Fibroblast of lung (primary cell): ENCODE measurements at places on chromosomes 7 and 10.
A peak's percentile ranks its signal among the peaks of the same experiment; 100 is the strongest.

GRCh38 chr7:8152489-8153192 is 109.3 kb downstream of the ICA1 start:
- no peak for DNase-seq

GRCh38 chr7:29562307-29562706 is 1.3 kb upstream of the PRR15 start:
- no peak for DNase-seq

DNA sequence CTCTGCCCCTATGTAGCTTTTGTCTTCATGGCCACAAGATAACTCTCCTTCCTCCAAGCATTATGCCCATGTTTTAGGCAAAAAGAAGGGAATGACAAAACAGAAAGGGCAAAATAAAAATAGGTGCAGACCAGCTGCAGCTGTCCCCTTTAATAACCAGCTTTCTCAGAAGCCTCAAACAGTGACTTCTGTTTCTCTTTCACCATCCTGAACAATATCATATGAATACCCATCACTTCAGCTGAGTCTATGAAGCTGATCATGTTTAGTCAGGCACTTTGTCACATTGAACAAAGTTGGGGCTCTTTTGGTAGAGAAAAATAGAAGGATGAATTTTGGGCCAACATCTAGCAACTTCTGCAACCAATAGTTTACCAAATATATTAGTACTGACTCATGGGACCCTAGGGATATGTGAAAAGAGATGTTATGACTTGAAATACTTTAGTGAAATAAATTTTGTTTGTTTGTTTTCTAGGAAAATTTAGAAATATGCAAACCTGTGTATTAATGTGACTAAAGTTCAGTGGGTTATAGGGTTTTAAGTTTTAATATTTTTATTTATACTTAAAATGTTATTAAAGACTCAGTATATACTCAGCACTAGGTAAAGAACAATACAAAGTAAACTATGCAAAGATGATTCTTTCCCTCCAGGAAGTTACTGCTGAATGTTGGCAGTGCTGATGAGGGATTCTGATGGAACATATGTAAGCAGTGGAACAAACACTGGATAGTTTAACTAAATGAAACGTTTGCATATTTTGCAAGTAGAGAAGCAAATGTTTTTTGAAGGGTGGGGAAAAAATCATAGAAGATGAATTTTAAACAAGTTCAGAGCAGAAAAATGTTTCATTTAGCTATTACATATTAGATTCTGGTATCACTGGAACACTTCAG is 133.7 kb downstream of the FOXP2 start:
- DNase-seq = no peak

DNA sequence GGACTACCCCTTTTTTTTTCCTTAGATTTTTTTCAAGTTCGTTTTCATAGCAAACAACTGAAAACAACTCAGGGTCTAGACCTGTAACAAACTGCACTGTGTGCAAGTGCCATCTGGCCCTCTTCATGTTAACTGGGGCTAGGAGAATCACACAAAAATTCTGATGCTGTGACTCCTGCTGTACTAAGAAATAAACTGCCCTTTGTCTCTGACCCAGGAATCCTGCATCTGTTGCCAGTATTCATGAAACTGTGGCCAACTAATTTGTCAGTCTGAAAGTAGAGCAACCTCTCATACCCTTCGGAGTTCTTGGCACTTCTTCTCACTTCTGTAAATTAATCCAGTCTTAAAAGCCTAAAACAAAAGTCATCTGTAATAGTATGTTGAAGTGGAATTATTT is 218.4 kb upstream of the PCDH15 start:
- peak; percentile 63 for DNase-seq

- no peak for DNase-seq
Measured at GRCh38 chr10:88212069-88212468, 348.6 kb downstream of the PTEN start.

- peak; percentile 6 for DNase-seq
Measured at GRCh38 chr10:62503872-62504271, 129.7 kb downstream of the ZNF365 start.

- no peak for DNase-seq
Measured at GRCh38 chr7:131931370-131931769, 374.9 kb upstream of the PODXL start.

GRCh38 chr10:111246814-111247452 is 170.1 kb downstream of the ADRA2A start:
- DNase-seq = no peak

GRCh38 chr10:22550732-22551131 is 163.6 kb downstream of the PIP4K2A start:
- peak; percentile 15 for DNase-seq

GRCh38 chr7:107528461-107528860 is 35.3 kb downstream of the COG5 start:
- DNase-seq = peak; percentile 78

GRCh38 chr7:100603726-100604027 is 1.5 kb downstream of the PCOLCE start:
- DNase-seq = peak; percentile 35

- DNase-seq = no peak
Measured at GRCh38 chr10:75102830-75103673, 8.4 kb upstream of the SAMD8 start.

DNA sequence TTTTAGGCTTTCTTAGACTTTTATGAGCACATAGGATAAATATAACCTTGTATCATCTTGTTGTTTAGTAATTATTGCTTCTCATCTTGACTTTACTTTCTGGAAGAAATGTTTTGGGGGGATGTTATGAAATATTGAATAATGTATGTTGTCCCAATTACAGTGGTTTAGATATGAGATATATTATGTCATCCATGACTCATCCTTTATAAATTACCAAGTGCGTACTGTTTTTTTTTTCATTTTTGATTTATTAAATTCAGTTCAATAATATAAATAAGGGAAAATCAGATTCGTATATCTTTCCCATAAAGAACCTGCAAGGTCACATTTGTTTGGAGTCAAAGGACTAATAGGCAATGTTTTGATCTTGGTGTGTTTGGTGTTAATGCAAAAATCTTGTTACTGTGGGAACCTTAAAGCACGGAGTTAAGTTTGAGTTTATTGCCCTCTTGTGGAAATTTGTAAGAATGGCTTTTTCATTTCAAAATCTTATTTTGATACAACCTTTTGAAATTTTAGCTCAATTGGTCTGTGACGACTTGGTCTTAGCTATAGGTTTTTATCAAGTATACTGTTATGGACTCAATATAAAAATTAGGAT is 108.6 kb downstream of the SRI start:
- peak; percentile 73 for DNase-seq

DNA sequence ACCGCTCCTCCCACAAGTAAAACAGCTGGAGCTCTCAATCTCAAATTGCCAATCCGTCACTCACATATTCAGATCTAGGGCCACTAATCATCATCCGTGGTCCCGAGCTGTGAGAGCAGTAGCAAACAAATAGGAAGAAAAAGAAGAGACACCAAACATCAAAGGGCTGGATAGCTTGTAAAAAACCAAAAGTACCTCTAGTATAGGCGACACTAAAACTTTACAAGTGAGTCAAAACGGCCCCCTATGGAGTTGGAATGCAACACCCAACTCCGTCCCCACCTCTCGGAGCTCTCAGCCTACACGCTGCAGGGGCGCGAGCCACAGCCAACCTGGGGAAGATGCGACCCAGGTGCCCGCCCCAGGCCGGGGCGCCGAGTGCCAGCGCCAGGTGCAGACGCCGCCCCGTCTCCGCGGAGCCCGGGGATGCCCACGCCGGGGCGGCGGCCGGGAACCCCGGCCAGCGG is 581 bp downstream of the FAM3C start:
- DNase-seq = peak; percentile 32

DNA sequence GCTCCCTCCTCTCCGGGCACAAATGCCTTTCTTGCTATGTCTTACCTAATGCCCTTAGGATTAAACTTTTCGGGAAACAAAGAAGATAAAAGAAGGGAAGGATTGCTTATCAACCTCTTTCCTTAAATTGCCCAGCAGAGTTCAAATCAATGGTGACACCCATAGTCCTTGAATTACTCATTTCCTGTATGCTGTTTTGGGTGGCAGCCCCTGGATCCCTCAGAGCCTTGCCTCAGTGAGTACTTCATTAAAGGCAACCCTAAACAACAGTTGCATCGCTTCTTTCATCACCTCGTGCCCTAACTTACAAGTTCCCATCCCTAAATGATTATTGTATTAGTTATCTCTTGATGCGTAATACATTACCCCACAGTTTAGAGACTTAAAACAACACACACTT is 31.6 kb upstream of the WAPL start:
- DNase-seq = peak; percentile 6

- peak; percentile 33 for DNase-seq
Measured at GRCh38 chr10:97234400-97234799, 48.6 kb upstream of the SLIT1 start.

GRCh38 chr7:27491534-27491933 is 171.1 kb downstream of the HIBADH start:
- no peak for DNase-seq

GRCh38 chr10:119006451-119007210 is 22.9 kb upstream of the NANOS1 start:
- DNase-seq = peak; percentile 99

GRCh38 chr10:127940866-127941640 is 34.1 kb downstream of the PTPRE start:
- DNase-seq = no peak

DNA sequence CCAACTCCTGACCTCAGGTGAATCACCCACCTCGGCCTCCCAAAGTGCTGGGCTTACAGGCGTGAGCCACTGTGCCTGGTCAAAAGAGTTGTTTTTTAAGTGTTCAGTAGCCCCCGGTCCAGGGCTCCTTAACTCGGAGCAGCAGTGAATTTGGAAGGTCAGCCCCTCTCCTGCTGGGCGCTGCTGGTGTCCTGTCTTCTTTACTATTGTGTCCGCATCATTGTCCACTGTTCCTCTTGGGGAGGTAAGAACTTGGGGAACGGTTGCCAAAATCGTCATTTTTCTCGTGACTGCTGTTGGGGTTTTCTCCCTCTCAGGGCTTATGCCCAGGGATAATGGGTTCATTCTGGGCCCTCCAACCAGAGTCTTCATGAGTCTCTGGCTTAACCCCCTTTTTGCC is 46.7 kb downstream of the CAMK1D start:
- DNase-seq = no peak

GRCh38 chr10:76946270-76946669 is 691.3 kb downstream of the KCNMA1 start:
- peak; percentile 67 for DNase-seq

DNA sequence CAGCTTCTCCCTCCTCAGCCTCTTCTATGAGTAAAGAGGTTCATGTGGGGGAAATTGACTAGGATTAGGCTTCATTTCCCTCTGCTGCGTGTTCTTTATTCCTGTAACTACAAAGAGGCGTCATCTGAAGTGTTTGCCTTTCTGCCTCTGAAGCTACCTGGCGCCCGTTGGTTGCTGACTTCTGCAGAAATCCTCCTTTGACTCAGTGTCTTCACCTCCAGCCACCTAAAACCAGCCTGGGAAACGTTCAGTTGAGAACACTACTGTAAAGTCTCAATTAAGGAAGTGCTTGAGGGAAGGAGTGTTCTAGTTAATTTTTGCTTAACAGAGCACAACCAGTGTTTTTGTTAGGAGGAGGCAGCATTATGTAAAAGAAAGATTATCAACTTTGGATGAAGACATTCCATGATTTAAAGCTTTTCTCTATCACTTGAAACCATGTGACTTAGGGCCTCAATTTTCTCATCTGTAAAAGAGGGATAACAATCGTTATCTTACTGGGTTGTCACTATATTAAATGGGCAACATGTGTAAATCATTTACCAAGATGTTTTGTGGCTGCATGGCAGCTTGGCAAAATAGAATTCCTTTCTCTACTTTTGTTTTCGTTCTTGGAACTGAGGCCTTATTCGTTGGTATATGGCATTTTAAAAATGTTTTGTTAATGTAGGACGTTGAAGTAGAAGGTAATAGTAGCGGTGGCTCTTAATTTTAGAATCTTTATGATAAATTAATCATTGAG is 642.9 kb downstream of the SDK1 start:
- no peak for DNase-seq

DNA sequence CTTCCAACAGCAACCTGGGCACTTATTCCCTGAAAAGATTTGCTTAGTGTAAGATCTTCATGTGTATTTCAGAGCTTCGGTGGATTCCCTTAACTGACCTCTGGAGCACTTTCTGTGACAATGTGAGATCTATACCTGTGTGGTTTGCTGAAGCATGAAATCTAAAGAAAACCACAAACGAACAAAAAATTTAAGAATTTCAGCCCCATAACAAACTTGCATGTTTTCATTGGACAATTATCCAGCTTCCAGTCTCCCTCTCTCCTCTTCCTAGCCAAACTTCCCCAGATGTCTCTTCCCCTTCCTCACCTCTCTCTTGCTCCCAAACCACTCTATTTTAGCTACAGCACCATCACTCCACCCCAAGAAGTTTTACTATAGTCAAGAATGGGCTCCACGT is 279.9 kb upstream of the SORCS1 start:
- DNase-seq = no peak

DNA sequence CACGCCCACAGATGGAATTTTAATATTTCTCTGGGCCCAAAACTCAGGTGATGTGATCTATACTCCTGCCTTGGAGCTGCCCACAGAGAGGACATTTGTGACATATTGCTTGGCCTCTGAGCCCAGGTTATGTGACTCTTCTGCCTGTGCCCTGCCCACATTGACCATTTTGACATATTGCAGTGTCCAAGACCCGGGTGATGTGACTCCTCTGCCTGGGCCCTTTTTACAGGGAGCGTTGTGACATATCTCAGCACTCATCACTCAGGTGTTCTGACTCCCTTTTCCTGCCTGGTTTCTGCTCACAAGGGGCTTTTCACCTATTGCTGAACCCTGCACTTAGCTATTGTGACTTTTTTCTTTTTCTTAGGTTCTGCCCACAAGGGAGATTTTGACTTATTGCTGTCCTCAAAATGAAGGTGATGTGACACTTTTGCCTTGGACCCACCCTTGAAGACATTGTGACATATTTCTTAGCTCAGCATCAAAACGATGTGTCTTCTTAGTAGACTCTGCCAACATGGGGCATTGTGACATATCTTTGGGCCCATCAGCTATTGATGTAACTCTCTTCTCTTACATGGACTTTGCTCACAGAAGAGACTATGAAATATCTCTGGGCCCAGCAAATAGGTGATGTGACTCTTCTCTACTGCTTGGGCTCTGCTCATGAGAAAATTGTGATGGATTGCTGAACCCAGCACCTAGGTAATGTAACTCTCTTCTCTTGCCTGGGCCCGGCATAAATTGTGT is 11.0 kb upstream of the ZNF107 start:
- DNase-seq = no peak

DNA sequence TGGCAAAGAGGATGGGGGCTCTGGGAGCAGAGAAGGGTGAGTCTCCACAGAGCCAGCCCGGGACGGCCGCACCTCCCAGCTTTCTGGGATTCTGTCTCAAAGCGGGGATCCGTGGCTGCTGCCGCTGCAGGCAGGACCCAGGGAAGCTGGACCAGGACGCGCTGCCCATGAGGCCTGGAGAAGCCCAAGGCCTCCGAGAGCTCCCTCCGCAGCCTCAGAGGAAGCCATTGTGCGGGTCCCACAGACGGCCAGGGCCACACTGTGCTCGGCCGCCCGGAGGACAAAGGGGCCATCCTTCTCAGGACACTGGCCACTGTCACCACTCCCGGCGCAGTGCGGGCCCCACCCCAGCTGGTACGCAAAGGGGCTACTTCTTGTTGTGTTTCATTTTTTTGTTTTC is 79.3 kb upstream of the PDGFA start:
- no peak for DNase-seq

- peak; percentile 8 for DNase-seq
Measured at GRCh38 chr7:107233174-107233573, 64.4 kb downstream of the HBP1 start.

- DNase-seq = peak; percentile 64
Measured at GRCh38 chr7:18655506-18655905, 160.0 kb downstream of the HDAC9 start.
